ENCODE measurements at places on chromosomes 6 and 20. TPM values are rescaled to one million over a fixed set of nuclear protein-coding genes. Genes with fewer than 3 reads are reported as not detected.

The OR10C1 gene
- total RNA-seq, result not detected

The EDN1 gene
- 13.8 TPM for total RNA-seq

The PPP1R3G gene
- 3.0 TPM for total RNA-seq

- DNase-seq, result no peak
- no peak overlapping the region for H3K27ac ChIP-seq
- H3K36me3 ChIP-seq, result no peaks in the 10 kb centered on the region
Observed at GRCh38 chr20:23212011-23212410, 125.9 kb upstream of the CD93 start.

DNA sequence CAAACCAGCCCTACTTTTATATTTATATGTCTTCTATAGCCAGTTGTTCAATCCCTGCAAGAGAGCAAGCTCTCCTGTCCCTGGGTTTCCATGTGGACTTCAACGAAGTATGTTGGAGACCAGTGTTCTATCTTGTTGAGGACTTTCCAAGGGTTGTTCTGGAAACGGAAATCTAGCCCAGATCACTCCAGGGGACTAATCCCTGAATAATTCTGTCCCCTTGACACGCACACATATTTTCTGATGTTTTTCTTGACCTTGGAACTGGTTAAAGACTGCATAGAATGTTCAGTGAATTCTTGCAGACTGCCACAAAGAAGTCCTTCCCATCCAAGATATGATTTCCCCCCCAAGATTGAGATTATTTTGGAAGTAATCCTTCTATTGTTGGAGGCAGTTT, 9.5 kb upstream of the MYLK2 start:
- no peaks in the 10 kb centered on the region for H3K27me3 ChIP-seq
- H3K4me3 ChIP-seq, result no peak overlapping the region
- H3K27ac ChIP-seq, result no peak overlapping the region
- H3K36me3 ChIP-seq, result no peaks in the 10 kb centered on the region
- no peak for DNase-seq
- no peaks in the 10 kb centered on the region for H3K4me1 ChIP-seq

- H3K4me1 ChIP-seq, result no peaks in the 10 kb centered on the region
- no peaks in the 10 kb centered on the region for H3K27me3 ChIP-seq
- H3K36me3 ChIP-seq, result no peaks in the 10 kb centered on the region
Observed at GRCh38 chr20:52235129-52235528, 43.5 kb upstream of the ZFP64 start.

- no peak overlapping the region for H3K4me3 ChIP-seq
- H3K27ac ChIP-seq, result no peak overlapping the region
- H3K27me3 ChIP-seq, result no peaks in the 10 kb centered on the region
- H3K36me3 ChIP-seq, result no peaks in the 10 kb centered on the region
Observed at GRCh38 chr6:35298625-35299140, 1.1 kb downstream of the DEF6 start.

DNA sequence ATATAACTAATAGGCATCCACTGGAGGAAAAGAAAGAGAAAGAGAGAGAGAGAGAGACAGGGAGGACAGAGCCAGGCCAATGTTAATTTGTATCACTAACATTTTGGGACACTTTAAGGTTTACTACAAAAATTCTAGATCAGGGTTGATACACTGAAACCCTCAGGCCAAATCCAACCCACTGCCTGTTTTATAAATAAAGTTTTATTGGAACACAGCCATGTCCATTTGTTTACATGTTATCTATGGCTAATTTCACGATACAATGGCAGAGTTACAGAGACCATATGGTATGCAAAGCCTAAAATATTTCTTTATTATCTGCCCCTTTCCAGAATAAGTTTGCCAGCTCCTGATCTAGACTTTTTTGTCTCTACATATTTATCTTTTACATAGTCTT, 263.9 kb downstream of the ZNF217 start:
- H3K36me3 ChIP-seq, result no peaks in the 10 kb centered on the region
- no peak overlapping the region for H3K27ac ChIP-seq
- DNase-seq, result no peak
- H3K4me1 ChIP-seq, result no peaks in the 10 kb centered on the region
- H3K4me3 ChIP-seq, result no peak overlapping the region

- no peak overlapping the region for H3K4me3 ChIP-seq
- no peak for DNase-seq
- no peak overlapping the region for H3K27ac ChIP-seq
- H3K36me3 ChIP-seq, result no peaks in the 10 kb centered on the region
- no peaks in the 10 kb centered on the region for H3K27me3 ChIP-seq
Observed at GRCh38 chr6:55014321-55015088, 159.8 kb upstream of the HCRTR2 start.

DNA sequence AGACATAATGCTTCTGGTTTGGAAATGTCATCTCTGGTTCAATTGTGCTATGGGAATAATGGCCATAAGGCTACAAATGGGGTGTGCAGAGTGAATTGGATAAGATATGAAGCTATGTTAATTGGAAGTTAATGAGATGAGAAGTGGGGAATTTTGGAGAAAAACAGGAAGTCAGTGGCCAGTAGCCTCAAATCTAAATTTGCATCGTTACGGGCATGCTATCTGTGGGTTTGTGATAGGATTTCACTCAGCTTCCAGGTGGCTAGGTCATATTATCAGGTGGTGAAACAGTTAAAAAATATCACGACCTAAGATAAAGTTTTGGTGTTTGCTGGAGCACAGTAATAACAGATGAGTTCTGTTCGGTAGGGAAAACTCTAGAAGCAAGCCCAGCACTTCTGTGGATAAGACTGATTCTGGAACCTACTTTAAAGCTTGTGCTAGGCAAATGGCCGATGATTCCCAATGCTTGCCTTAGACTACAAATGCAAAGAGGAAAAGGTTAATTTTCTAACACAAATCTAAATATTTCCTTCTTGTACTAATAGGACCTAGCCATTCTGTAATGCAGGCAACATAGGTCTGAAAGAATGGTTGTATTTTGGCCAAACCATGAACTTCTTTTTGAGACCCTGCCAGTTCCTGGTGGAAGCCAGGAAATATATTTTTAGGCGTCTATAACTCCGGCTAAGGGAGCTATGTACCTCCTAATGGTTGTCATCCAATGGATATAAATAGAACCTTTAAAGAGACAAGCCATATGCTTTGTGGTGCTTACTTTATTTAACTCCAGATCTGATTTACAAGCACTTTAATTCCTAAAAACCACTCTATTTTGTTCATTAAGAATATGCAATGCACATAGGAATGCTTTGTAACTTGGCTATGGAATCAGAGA, 111.0 kb downstream of the PLCB1 start:
- H3K4me3 ChIP-seq, result no peak overlapping the region
- no peaks in the 10 kb centered on the region for H3K27me3 ChIP-seq
- no peak for DNase-seq
- H3K4me1 ChIP-seq, result peaks cover 4% of the 10 kb centered on the region
- no peaks in the 10 kb centered on the region for H3K36me3 ChIP-seq

Data from uterus (tissue), 4 donors.